Activated T-cell treated with anti-CD3 and anti-CD28 coated beads for 1 hour (primary cell): ENCODE measurements at places on chromosomes 12 and 14.

GRCh38 chr14:44699391-44699790, 192.3 kb upstream of the FSCB start:
- DNase-seq = no peak

DNA sequence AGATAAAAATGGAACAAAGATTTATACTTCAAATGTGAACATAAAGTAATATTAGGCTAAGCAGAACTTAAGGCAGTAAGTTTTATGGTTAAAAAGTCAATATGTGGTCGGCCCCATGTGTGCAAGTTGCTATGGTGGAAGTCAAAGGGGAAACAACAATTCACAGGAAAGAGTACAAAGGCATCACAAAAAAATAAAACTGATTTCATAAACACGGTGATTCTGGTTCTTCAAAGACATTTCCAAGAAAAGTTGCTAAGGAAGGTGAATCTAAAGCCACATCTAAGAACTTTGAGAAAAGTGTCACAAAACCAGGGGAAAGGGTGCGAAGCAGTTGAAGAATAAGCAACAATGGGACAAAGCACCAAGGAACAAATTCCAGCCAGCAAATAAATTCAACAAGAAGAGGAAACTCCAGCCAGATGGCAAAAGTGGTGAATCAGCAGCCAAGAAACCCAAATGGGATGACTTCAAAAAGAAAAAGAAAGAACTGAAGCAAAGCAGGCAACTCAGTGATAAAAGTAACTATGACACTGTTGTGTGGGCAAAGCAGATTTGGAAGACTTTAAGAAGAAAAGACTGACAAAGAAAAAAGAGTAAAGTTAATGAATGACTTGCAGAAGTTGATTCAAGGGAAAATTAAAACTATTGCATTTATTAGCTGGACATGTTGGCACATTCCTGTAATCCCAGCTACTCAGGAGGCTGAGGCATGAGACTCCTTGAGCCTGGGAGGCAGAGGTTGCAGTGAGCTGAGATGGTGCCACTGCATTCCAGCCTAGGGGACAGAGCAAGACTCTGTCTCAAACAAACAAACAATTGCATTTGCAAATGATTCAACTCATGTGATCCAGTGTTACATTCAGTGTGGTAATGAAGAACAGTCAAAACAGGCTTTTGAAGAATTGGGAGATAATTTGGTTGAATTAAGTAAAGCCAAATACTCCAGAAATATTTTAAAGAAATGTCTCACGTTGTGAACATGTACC, 19.5 kb downstream of the PTGDR start:
- no peak for DNase-seq

- DNase-seq = no peak
These were observed 72.4 kb upstream of the STAC3 start for GRCh38 chr12:57323416-57323815.

- no peak for DNase-seq
These were observed 5.8 kb upstream of the C12orf75 start for GRCh38 chr12:105324704-105325103.

DNA sequence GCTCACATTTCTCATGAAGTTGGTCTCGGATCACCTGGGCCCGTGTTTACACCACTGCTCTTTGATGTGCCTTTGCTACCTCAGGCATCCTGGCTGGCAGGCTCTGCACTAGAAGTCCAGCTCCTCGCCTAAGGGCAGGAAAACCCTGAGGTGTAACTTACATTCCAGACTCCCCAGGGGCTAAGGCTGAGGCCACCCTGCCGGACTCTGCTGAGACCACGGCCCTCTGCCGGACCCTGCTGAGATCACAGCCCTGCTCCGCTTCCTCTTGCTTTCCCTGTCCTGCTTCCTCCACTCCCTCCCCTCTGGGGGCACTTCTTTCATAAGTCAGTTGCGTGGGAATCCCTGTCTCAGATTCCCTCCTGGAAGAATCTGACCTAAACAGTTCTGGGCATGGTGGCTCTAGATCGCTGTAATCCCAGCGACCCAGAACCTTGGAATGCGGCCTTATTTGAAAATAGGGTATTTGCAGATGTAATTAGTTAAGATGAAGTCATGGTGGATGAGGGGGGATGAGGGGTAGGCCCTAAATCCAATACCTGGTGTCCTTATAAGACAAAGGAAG, 17.2 kb downstream of the RILPL1 start:
- DNase-seq = no peak

- no peak for DNase-seq
These were observed 76.4 kb upstream of the FOXG1 start for GRCh38 chr14:28690029-28690692.

GRCh38 chr12:82593901-82594396, 92.8 kb upstream of the TMTC2 start:
- DNase-seq = no peak

DNA sequence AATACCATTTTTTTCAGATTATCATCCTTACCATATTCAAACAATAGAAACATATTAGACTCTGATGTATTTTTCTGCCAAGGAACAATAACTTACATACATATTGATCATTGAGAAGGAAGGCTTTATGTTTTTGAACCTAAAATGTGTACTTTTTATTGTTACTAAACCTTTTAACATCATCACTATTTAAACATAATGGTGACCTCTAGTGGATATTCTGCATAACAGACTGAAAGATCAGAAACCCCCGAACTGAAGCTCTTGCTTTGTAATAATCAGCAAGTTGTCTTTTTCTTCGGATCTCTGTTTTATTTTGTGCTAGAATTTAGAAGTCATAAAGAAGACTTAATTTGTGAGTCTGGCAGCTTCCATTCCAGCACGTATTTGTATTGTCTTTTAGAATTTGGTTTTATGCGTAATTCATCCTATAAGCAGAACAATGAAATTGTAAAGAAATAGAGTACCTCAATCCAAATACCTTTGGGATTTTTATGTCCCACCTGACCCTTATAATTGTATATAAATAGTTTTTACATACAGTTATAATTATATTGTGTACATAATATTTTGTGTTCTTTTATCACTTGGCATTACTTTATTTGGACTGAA, 125.9 kb upstream of the ATF1 start:
- no peak for DNase-seq

GRCh38 chr12:113232840-113233585, 11.7 kb downstream of the TPCN1 start:
- peak; percentile 53 for DNase-seq

DNA sequence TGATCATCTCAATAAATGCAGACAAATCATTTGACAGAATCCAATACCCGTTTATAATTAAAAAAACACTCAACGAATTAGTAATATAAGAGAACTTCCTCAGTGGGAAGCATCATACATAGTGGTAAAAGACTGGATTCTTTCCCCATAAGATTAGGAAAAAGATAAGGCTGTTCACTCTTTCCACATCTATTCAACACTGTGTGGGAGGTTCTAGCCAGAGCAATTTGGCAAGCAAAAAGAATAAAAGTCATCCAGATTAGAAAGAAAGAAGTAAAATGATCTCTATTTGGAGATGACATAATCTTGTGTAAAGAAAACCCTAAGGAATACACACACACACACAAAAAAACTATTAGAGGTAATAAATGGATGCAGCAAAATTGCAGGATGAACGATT, 38.4 kb downstream of the YEATS4 start:
- DNase-seq = no peak
